ENCODE measurements at places on chromosomes 1 and 21. TPM values are rescaled to one million over a fixed set of nuclear protein-coding genes. Genes with fewer than 3 reads are reported as not detected.

- H3K4me1 ChIP-seq: peaks cover 32% of the 10 kb centered on the region
- H3K27me3 ChIP-seq: peaks cover 3% of the 10 kb centered on the region
- H3K36me3 ChIP-seq: no peaks in the 10 kb centered on the region
- no peak for DNase-seq
Observed at GRCh38 chr1:31752952-31753475, 11.1 kb downstream of the ADGRB2 start.

WNT3A gene
- total RNA-seq: not detected

DNA sequence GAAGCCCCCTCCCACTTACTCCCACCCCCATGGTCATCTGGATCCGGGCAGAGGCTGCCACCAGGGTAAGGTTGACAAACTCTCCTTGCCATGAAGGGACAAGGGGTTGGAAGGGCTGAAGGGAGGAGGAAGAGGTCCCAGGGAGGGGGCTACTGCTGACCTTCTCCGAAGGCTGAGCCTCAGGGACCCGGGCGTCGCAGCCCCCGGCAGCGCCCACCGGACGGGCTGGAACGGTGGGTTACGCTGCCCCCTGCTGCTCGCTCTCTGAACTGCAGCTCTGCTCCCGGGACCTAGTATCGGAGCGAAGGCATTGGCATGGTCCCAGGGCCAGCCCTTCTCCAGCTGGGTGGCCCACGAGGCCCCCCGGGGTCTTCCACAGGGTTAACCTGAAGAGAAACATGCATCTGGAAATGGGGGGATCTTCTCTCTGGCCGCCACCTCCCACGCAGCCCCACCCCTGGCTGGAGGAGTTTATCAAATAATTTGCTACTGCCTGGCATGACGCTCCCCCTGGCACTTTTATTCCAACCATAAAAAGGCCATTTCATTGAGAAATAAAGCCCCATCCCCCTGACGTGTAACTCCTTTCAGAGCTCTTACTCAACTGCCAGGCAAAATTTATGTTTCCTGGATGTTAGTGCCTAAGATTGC, 70.4 kb upstream of the TARDBP start:
- H3K36me3 ChIP-seq: no peaks in the 10 kb centered on the region
- peak; percentile 78 for DNase-seq
- no peak overlapping the region for H3K4me3 ChIP-seq
- H3K27ac ChIP-seq: no peak overlapping the region
- H3K4me1 ChIP-seq: peaks cover 32% of the 10 kb centered on the region

- no peak for DNase-seq
- H3K4me3 ChIP-seq: no peak overlapping the region
- no peak overlapping the region for H3K27ac ChIP-seq
- H3K27me3 ChIP-seq: peaks cover 8% of the 10 kb centered on the region
Observed at GRCh38 chr1:192477630-192478029, 97.9 kb upstream of the RGS1 start.

SYNC gene
- not detected for total RNA-seq

GRCh38 chr1:21334214-21335087, 44.2 kb upstream of the ECE1 start:
- peak overlapping the region; percentile 82 for H3K4me3 ChIP-seq
- H3K27ac ChIP-seq: peak overlapping the region; percentile 91

TBCE gene
- 29.8 TPM for total RNA-seq
